ENCODE measurements at places on chromosomes 7 and 10.

- no peak for DNase-seq
Measured at GRCh38 chr7:87877366-87878040, 1.2 kb downstream of the DBF4 start.

DNA sequence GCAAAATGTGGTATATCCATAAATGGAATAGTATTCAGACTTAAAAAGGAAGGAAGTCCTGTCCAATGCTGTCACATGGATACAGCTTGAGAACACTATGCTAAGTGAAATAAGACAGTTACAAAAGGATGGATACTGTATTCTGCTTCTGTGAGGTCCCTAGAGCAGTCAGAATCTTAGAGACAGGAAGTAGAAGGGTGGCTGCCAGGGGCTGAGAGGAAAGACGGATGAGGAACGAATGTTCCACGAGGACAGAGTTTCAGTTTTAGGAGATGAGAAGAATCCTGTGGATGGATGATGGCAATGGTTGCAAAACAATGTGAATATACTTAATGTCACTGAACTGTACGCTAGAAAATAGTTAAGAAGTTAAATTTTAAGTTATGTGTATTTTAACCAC lies 3.8 kb downstream of the PRKCQ start:
- DNase-seq = no peak

- DNase-seq = no peak
Measured at GRCh38 chr10:119501690-119502089, 40.8 kb downstream of the RGS10 start.

DNA sequence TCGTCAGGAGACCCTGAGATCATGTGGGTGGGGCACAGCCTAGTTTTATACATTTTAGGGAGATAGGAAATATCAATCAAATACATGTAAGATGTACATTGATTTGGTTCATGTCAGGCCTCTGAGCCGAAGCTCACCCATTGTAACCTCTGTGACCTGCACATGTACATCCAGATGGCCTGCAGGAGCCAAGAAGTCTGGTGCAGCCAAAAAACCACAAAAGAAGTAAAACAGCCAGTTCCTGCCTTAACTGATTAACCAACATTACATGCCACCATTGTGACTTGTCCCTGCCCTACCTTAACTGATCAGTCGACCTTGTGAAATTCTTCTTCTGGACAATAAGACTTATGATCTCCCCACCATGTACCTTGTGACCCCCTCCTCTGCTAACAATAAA lies 16.0 kb upstream of the LRRC61 start:
- no peak for DNase-seq

DNA sequence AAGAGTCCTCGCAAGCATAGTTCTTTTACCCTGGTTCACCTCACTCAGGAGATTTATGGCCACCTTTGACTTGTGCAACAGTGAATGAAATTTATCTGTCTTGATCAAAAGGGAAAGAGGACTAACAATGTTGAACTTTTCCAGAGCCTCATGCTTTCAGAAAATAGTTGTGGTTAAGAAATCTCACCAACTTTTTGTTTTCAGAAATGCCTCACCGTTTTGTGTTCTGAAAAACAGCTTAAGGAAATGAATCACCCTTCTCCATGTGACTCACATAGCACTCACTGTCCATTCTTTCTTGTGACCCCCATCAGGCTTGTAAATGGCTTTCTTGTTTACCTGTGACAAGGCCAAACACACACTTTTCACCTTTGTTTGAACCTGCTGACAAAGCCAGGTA lies 148.6 kb upstream of the FAM3C start:
- no peak for DNase-seq

GRCh38 chr10:2943932-2944614 lies 123.3 kb upstream of the PFKP start:
- DNase-seq = no peak

Data from T-cell (primary cell).